ENCODE measurements at places on chromosomes 11 and 22. TPM values are rescaled to one million over a fixed set of nuclear protein-coding genes. Genes with fewer than 3 reads are reported as not detected.

- DNase-seq = no peak
Measured at GRCh38 chr11:128506356-128506755, 81.0 kb downstream of the ETS1 start.

DNA sequence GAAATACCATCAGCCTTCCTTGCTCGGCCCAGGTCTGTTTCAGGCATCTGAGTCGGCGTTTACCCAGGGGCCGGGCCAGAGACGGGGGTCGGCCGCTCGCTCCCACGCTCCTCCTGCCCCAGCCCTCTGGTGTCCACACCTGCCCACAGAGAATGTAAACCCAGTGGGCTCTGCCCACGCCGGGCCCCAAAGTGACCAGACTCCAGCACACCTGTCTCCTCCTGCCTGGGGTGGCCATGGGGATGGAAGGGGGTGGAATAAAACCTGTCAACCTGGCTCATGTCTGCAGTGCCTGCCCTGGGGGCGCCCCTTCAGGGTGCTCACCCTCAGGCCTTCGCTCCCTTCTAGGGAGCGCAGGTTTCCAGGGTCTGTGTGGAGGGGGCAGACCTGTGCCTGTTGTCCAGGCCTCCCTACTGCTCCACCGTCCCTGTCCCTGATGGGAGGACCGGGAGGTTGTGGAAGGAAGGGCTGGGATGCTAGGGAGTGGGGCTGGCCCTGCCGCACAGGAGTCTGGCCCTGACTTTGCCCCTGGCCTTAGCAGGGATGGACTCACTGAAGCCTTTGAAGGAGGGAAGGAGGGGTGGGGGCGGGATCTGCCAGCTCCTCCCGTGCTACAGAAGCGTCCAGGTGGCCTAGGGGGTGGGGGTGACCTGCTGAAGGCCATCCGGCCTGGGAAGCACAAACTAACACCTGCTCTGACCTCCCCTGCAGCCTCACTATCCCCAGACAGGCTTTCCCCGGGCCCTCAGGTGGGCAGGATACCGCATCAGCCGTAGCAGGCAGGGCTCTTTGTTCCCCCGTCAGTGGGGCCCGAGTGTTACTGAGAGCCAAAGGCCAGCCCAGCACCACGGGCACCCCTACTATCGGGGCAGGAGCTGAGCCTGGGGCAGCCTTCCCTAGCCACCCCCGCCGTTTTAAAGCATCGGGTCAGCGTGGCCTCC, 14.7 kb upstream of the ARHGAP8 start:
- no peak for DNase-seq

DNA sequence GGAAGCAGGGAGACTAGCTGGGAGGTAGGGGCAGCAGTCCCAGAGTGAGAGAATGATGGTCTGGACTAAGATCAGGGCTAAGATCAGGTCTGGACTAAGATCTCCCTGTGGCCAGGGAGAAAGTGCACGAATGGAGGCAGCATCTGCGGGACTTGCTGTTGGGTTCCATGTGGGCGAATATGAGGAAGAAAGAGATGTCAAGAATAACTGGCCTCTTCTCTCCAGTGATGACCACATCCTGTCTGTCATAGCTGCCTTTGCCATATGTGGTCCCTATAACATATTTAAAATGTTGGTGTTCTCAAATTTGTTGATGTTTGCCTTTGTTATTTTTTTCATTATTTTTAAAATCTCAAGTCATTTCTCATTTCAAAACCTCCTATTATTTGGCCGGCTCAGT, 27.4 kb upstream of the CXCR5 start:
- DNase-seq = no peak

DNA sequence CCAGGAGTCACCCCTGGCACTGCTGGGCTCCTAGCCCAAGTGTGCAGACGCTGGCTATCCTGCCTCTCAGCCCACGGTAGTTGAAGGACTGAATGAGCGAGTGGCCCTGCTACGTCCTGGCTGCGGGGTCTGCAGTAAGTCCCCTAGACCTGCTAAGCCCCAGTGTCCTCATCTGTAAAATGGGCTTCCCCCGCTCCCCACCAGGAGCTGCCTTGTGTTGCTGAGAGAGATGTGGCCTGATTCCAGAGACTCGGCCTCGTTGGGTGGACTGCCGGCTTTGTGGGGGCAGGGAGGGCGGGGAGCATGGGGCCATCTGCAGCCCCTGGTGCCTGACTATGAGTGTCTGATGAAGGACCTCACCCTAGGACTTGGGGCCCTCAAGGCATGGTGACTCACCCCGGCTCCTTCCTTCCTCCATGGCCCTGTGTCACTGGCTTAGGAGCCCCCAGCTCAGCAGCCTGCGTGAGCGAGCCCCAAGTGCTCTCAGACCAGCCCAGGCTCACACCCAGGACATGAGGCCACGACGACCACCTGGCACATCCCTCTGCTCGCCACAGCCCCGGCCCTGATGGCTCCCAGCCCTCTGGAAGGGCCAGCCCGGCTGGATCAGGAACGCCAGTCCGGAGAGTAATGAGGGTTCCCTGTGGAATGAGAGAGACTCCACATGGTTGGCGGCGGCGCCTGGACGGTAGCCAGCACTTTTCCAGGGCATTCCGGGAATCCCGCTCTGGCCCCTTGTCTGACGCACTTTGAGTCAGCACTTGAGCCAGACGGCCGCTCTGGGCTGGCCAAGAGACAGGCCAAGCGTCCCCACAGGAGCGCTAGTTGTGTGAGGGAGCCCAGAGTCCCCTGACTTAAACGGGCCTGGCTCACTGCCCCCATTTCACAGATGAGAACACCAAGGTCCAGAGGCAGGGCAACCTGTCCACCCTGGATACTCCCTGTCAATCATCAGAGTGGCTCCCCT, 50.5 kb upstream of the SHISAL1 start:
- no peak for DNase-seq

GRCh38 chr22:45510376-45511232, 7.9 kb downstream of the FBLN1 start:
- no peak for DNase-seq

DNA sequence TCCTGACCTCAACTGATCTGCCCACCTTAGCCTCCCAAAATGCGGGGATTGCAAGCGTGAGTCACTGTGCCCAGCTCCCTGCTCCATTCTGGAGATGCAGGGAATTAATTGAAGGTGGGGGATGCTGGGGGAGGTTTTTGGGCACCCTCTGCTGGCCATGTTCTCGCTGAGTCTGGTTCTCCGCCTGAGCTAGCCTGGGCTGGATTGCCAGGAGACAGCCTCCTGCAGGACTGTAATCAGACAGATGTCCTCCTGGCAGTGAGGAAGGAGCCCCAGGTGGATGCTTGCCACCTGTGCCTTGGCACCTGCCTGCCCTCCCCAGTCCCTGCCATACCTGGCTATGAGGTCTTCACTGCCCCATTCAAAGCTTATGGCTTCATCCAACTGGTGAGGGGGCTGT, 5.4 kb downstream of the MTFP1 start:
- DNase-seq = no peak

GRCh38 chr11:2199466-2200341, 28.1 kb upstream of the TH start:
- no peak for DNase-seq

SLC29A2 gene
- total RNA-seq = 1.5 TPM

TH gene
- total RNA-seq = not detected

PRSS23 gene
- total RNA-seq = 11.0 TPM
